ENCODE measurements at places on chromosomes 11 and 22. TPM values are rescaled to one million over a fixed set of nuclear protein-coding genes. Genes with fewer than 3 reads are reported as not detected.

DNA sequence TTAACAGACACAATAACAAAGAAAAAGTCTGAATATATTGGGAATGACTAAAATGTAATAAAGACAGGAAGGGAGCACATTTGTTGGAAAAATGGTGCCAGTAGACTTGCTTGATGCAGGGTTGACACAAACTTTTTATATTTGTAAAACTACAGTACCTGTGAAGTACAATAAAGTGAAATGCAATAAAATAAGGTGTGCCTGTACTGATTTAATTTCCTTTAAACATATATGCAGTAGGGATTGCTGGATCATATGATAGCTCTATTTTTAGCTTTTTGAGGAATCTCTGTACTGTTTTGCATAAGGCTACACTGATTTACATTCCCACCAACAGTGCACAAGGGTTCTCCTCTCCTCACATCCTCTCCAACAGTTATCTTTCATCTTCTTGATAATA, 12.3 kb upstream of the GLYATL2 start:
- DNase-seq: no peak
- no peak overlapping the region for H3K27ac ChIP-seq

GRCh38 chr11:75934851-75935250, 119.8 kb downstream of the UVRAG start:
- no peaks in the 10 kb centered on the region for H3K27me3 ChIP-seq
- H3K4me3 ChIP-seq: no peak overlapping the region
- DNase-seq: no peak
- no peak overlapping the region for H3K27ac ChIP-seq

GRCh38 chr22:39907605-39908097, 6.8 kb downstream of the GRAP2 start:
- DNase-seq: peak; percentile 50
- peaks cover 61% of the 10 kb centered on the region for H3K4me1 ChIP-seq
- peak overlapping the region; percentile 97 for H3K27ac ChIP-seq
- peaks cover 83% of the 10 kb centered on the region for H3K36me3 ChIP-seq
- no peaks in the 10 kb centered on the region for H3K27me3 ChIP-seq

DNA sequence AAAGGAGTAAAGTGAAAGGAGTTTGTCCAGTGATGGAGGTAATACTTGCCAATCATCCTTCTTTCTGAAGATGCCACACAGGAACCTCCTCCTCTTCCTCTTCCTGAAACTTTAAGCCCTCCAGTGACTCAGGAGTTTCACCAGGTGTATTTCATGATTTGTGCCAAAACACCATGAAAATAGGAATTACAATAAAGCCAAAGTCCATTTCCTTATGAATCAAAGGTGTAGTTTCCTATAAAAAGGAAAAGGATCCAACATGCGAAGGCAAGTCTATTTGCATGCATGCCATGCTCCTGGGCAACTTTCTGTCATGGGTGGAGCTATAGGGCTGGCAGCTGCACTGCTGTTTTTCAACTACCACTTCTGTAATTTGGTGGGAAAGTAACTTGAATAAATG, 9.8 kb upstream of the POU2AF1 start:
- peaks cover 22% of the 10 kb centered on the region for H3K4me1 ChIP-seq
- no peaks in the 10 kb centered on the region for H3K27me3 ChIP-seq
- DNase-seq: no peak

GRCh38 chr11:122895563-122895962, 13.0 kb downstream of the JHY start:
- H3K4me1 ChIP-seq: no peaks in the 10 kb centered on the region
- DNase-seq: no peak
- H3K27ac ChIP-seq: no peak overlapping the region

- H3K4me1 ChIP-seq: no peaks in the 10 kb centered on the region
- no peak for DNase-seq
- H3K4me3 ChIP-seq: no peak overlapping the region
- H3K27me3 ChIP-seq: peaks cover 2% of the 10 kb centered on the region
Observed at GRCh38 chr11:11387622-11388305, 34.7 kb upstream of the CSNK2A3 start.

DNA sequence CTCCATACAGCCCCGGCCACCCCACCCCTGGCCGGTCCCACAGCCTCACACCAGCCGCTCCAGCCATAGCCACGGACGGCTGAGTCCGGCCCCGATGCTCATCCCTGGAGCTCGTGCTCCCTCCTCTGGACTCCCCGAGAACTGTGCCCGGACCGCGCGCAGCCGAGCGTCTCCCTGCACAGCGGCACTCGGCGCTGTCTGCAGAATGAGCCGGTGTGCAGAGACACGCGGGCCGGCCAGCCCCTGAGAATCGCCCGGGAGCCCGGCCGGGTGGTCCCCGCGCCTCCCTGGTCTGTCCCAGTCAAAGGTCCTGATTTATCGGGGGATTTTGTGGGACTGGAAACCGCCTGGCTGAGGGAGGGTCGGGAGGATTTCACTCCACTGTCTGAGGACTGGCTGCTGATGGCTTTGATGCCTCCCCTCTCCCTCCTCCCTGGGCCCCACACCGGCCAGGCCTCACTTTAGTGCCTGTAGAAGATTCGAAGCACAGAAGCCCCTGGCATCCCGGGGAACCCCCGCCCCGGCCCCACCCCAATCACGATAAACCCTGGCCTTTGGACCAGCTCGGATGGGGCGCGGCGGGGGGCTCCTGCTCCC, 102.7 kb downstream of the BRD1 start:
- no peaks in the 10 kb centered on the region for H3K36me3 ChIP-seq
- H3K27ac ChIP-seq: peak overlapping the region; percentile 66
- peak overlapping the region; percentile 60 for H3K4me3 ChIP-seq
- peaks cover 26% of the 10 kb centered on the region for H3K27me3 ChIP-seq

DNA sequence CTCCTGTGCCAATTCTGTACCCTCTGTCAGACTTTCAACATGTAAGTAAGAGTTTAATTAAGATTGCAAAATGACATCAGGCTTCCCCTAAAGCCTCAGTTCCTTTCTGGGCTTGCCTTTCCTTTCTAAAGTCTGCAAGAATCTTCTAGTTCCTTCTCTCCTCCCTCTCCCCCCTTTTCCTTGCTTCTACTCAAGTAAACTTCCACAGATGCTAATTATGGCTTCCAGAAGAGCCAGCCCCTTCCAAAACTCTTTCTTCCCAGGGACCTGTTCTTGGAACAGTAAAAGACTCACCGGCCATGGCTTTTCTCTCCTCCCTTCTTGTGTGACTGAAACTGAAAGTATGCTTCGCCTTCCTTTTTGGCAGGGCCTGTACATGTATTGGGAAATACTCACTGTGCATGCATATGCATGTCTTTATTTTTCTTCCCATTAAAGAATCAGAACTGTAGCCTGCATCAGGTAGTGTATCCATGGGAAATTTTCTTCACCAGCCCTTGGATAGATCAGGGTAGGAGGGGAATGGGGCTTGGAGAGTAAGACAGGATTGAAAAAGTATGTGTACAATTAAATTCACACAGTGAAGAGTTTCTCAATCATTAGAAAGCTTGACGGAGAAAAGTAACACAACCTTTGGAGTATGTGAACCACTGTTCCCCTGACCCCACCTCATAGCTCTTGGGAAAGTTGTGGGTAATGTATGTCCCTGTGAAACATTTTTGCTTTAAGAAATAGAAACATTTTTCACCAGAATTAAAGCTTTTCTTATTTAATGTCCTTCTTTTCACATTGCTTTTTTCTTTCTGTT, at the start of gene CASP1:
Gene CASP1 (minus strand): TSS at position 332 of the 808 bp plus-strand sequence. CDS start 31 bp downstream, at position 301.
- peaks cover 36% of the 10 kb centered on the region for H3K4me1 ChIP-seq
- peak within 1 kb of the TSS; percentile 93 for H3K27ac ChIP-seq
- peaks cover 63% of the 10 kb centered on the region for H3K36me3 ChIP-seq

GRCh38 chr22:50627642-50628542, at the start of gene ARSA:
Gene ARSA, minus strand, starts transcription at chr22:50628152. Its CDS starts 373 bp downstream, at chr22:50627779.
- H3K27me3 ChIP-seq: peaks cover 3% of the 10 kb centered on the region
- H3K4me1 ChIP-seq: peaks cover 25% of the 10 kb centered on the region
- H3K36me3 ChIP-seq: peaks cover 7% of the 10 kb centered on the region
- peak; percentile 86 for DNase-seq
- H3K27ac ChIP-seq: peak within 1 kb of the TSS; percentile 81
- H3K4me3 ChIP-seq: peak within 1 kb of the TSS; percentile 79

GRCh38 chr11:10657308-10658271, 36.0 kb downstream of the IRAG1 start:
- peaks cover 2% of the 10 kb centered on the region for H3K27me3 ChIP-seq
- H3K36me3 ChIP-seq: no peaks in the 10 kb centered on the region
- H3K4me3 ChIP-seq: no peak overlapping the region
- DNase-seq: no peak
- H3K27ac ChIP-seq: peak overlapping the region; percentile 14

- H3K27me3 ChIP-seq: peaks cover 49% of the 10 kb centered on the region
- H3K4me3 ChIP-seq: no peak overlapping the region
- no peaks in the 10 kb centered on the region for H3K36me3 ChIP-seq
- H3K27ac ChIP-seq: no peak overlapping the region
- peaks cover 12% of the 10 kb centered on the region for H3K4me1 ChIP-seq
Observed at GRCh38 chr11:27470826-27471588, 1.6 kb downstream of the LGR4 start.

DNA sequence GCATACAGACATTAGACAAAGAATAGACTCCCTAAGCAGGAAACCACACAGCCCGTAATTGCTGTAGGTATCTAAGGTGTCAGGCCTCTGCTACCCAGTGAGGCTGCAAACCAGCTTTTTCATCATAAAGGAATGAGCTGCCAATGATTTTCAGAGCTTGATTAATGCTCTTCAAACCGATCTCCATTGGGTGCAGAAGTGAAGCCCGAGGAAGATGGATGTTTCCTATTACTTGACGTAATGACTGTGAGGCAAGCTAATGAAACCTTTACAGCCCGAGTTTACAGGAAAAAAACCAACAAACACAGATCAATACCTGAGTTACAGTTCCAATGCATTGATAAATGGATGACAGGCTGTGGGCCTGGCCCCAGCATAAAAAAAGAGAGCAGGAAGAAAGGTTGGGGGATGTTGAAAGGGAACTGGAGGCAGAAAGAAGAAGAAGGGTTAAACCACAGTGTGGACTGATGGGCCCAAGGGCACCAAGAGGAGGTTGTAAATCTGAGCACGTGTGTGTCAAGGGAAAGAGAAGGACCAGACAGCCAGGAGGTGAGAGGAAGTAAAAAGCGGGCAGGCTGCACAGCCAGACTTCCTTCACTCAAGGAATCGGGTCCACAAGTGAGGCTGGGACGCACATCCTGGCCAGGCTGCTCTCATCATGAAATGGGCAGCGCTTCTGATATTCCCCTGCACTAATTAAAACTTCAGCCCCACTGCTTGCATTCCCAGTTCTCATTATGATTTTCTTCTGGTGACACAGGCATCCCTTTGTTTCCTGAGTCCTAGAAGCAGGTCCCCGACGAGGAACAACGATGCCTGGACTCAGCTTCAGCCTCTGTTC, 70.6 kb upstream of the NTM start:
- no peaks in the 10 kb centered on the region for H3K4me1 ChIP-seq
- no peak for DNase-seq
- no peaks in the 10 kb centered on the region for H3K36me3 ChIP-seq
- H3K27me3 ChIP-seq: peaks cover 2% of the 10 kb centered on the region
- no peak overlapping the region for H3K4me3 ChIP-seq

- no peak for DNase-seq
- H3K4me3 ChIP-seq: no peak overlapping the region
- H3K36me3 ChIP-seq: no peaks in the 10 kb centered on the region
- no peak overlapping the region for H3K27ac ChIP-seq
Observed at GRCh38 chr11:27008811-27009535, 15.1 kb downstream of the FIBIN start.

DNA sequence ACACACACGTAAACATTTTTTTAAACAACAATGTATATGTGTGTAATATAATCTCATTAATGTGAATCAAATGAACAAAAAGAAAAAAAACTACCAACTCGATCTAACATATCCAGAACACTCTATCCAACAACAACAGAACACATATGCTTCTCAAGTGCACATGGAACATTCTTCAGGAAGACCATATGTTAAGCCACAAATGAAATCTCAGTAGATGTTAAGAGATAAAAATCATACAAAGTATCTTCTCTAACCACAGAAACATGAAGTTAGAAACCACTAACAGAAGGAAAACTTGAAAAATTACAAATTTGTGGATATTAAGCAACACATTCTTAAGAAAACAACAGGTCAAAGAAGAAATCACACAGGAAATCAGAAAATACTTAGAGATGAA, 25.5 kb upstream of the TMEM45B start:
- H3K27me3 ChIP-seq: peaks cover 20% of the 10 kb centered on the region
- no peak for DNase-seq
- no peaks in the 10 kb centered on the region for H3K4me1 ChIP-seq
- H3K36me3 ChIP-seq: no peaks in the 10 kb centered on the region

- no peak overlapping the region for H3K4me3 ChIP-seq
- H3K27me3 ChIP-seq: peaks cover 4% of the 10 kb centered on the region
- H3K27ac ChIP-seq: no peak overlapping the region
- no peaks in the 10 kb centered on the region for H3K36me3 ChIP-seq
- H3K4me1 ChIP-seq: no peaks in the 10 kb centered on the region
- peak; percentile 37 for DNase-seq
Observed at GRCh38 chr11:69801513-69802335, 17.5 kb downstream of the FGF3 start.

- no peak overlapping the region for H3K4me3 ChIP-seq
- H3K27ac ChIP-seq: no peak overlapping the region
- no peak for DNase-seq
- H3K36me3 ChIP-seq: no peaks in the 10 kb centered on the region
- no peaks in the 10 kb centered on the region for H3K27me3 ChIP-seq
Observed at GRCh38 chr11:134863294-134863693, 451.3 kb upstream of the B3GAT1 start.

- peaks cover 26% of the 10 kb centered on the region for H3K4me1 ChIP-seq
- H3K36me3 ChIP-seq: no peaks in the 10 kb centered on the region
- no peak overlapping the region for H3K27ac ChIP-seq
- H3K27me3 ChIP-seq: peaks cover 7% of the 10 kb centered on the region
- no peak overlapping the region for H3K4me3 ChIP-seq
Observed at GRCh38 chr11:117837070-117837776, 12.7 kb upstream of the FXYD2 start.

The TMPRSS6 gene
- total RNA-seq: 1.1 TPM

The EPS8L2 gene
- 13.9 TPM for total RNA-seq

The ZC3H12C gene
- 0.18 TPM for total RNA-seq

The THY1 gene
- not detected for total RNA-seq

The CD3E gene
- 515 TPM for total RNA-seq

The TRPC6 gene
- total RNA-seq: not detected

The PRRG4 gene
- total RNA-seq: 0.26 TPM

The LYVE1 gene
- not detected for total RNA-seq

The MED19 gene
- 14.9 TPM for total RNA-seq
